ENCODE measurements at places on chromosomes 1 and 21. TPM values are rescaled to one million over a fixed set of nuclear protein-coding genes. Genes with fewer than 3 reads are reported as not detected.

PLA2G5 gene
- 19.3 TPM for total RNA-seq

SIM2 gene
- total RNA-seq = not detected

- no peaks in the 10 kb centered on the region for H3K27me3 ChIP-seq
- H3K4me3 ChIP-seq = no peak overlapping the region
- H3K36me3 ChIP-seq = no peaks in the 10 kb centered on the region
- DNase-seq = no peak
- no peaks in the 10 kb centered on the region for H3K4me1 ChIP-seq
Measured at GRCh38 chr21:41124641-41125201, 43.2 kb upstream of the BACE2 start.

DNA sequence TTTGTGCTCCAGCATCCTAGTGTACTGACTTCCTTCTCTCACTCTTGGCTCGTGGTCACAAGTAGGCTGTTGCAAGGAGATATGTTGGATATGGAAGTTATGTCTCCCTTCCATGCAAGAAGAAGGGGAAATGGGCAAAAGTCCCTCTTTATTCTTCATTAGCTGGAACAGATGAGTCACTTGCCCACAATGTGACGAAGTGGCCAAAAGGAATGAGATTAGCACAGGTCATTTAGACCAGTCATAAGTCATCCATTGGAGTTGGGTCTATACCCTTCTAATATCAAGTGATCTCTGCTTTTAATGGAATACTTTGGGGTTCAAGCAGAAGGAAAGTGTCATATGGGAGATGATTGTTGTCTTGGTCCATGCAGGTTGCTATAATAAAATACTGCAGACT is 91.2 kb upstream of the NGF start:
- no peaks in the 10 kb centered on the region for H3K36me3 ChIP-seq
- no peaks in the 10 kb centered on the region for H3K27me3 ChIP-seq
- DNase-seq = no peak
- H3K27ac ChIP-seq = no peak overlapping the region
- H3K4me1 ChIP-seq = peaks cover 4% of the 10 kb centered on the region
- H3K4me3 ChIP-seq = no peak overlapping the region

DNA sequence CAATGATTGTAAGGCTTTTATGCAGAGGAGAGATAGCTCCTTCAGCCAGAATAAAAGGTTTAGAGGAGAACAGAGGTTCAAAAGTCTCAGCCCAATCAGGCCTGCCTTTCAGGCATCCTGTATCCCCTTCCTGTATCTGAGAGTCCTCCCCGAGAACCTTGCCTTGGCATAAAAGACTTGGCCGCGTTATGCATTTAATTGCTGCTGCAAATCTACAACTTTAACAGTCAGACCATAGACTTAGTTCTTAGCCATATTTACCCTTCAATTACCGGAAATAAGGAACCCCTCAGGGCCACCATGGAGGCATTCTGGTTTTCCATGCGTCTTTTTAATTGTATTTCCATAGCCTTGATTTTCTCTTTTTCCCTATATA is 18.3 kb upstream of the HYI start:
- no peak for DNase-seq
- H3K4me1 ChIP-seq = no peaks in the 10 kb centered on the region
- H3K27ac ChIP-seq = no peak overlapping the region
- no peak overlapping the region for H3K4me3 ChIP-seq
- H3K27me3 ChIP-seq = no peaks in the 10 kb centered on the region

DNA sequence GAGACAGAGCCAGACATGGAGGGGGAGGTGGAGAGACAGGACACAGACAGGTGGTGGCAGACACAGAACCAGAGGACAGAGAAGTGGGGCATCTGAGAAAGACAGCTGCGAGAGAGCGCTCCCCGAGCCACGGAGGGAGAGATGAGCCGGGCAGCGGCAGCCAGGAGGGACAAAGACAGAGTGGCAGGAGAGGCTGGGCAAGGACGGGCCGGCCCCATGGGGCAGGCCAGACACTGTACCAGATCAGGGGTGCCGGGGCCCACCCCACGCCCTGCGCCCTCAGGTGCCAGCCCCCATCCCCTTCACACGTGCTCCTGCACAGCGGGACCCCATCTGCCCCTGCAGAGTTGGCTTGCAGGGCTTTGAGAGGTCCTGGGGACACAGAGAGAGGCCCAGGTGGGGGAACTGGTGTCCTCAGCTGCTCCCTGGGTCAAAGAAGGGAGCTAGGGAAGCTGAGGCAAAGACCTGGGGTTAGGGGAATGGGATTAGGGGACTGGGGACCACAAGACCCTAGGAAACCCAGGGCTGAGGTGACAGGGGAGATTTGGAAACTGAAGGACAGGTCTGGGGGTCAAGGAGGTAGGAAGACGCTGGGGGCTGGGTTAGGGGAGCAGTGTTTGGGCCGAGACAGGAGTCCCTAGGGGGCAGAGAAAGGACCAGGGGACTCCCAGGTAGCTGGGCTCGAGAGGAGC is 643 bp downstream of the FNDC5 start:
- H3K27ac ChIP-seq = no peak overlapping the region
- H3K4me1 ChIP-seq = peaks cover 4% of the 10 kb centered on the region
- H3K27me3 ChIP-seq = no peaks in the 10 kb centered on the region
- H3K36me3 ChIP-seq = no peaks in the 10 kb centered on the region
- DNase-seq = no peak

- no peak for DNase-seq
- no peak overlapping the region for H3K27ac ChIP-seq
- H3K4me3 ChIP-seq = no peak overlapping the region
- H3K4me1 ChIP-seq = no peaks in the 10 kb centered on the region
- H3K27me3 ChIP-seq = no peaks in the 10 kb centered on the region
Measured at GRCh38 chr1:175737451-175737850, 5.9 kb downstream of the TNR start.

- no peak for DNase-seq
- no peak overlapping the region for H3K4me3 ChIP-seq
- H3K36me3 ChIP-seq = no peaks in the 10 kb centered on the region
- H3K27ac ChIP-seq = no peak overlapping the region
- H3K27me3 ChIP-seq = no peaks in the 10 kb centered on the region
Measured at GRCh38 chr1:214678386-214678785, 75.4 kb downstream of the CENPF start.

- no peaks in the 10 kb centered on the region for H3K27me3 ChIP-seq
- no peak overlapping the region for H3K4me3 ChIP-seq
- H3K36me3 ChIP-seq = no peaks in the 10 kb centered on the region
- no peak for DNase-seq
Measured at GRCh38 chr1:236081546-236082227, 16.8 kb upstream of the NID1 start.

DNAJB4 gene
- 20.7 TPM for total RNA-seq

GRCh38 chr1:161096530-161096929 is 1.6 kb upstream of the KLHDC9 start:
- no peak for DNase-seq
- H3K27me3 ChIP-seq = no peaks in the 10 kb centered on the region
- peaks cover 8% of the 10 kb centered on the region for H3K4me1 ChIP-seq
- no peaks in the 10 kb centered on the region for H3K36me3 ChIP-seq

TACSTD2 gene
- total RNA-seq = 1.3 TPM

DNA sequence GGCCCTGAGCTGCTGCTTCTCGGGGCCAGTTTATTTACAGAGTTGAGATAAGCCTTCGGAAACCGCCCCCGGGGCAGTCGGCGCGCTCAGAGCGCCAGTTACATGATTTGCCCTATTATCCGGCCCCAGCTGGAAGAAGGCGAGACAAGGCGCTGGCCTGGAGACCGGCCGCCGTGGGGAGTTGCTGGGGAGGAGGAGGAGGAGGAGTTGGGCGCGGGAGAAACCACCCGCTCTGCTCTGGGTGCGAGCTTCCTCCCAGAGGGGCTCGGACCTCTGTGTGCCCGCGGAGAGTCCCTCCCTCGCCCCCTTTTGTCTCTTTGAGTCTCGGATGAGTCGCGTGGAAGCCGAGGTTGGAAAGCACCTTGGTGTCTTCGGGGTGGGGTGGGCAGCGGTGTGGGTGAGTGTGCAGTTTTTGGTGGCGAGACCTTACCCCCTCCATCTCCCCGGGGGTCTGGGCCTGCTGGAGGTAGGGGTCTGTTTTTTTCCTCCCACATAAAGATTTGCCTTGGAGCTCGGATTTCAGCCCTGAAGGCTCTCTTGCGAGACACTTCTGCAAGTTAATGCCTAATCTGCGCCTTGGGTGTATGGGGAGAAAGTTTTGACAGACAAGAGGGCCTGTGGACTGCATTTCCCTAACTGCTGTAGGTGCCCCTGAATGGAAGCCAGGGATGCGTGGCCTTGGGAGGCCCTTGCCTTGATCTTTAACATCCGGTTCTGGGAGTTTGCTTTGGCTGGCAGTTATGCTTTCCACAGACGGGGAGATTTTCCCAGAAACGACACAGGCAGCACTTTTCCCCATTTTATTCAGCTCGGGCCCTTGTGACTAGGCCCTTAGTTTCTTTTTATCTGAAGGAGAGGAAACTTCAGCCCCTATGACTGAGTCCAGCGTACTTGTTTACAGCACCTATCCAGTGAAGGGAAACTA is 80.0 kb downstream of the NDUFS5 start:
- H3K4me3 ChIP-seq = peak overlapping the region; percentile 81
- no peaks in the 10 kb centered on the region for H3K36me3 ChIP-seq
- H3K27me3 ChIP-seq = no peaks in the 10 kb centered on the region
- H3K4me1 ChIP-seq = peaks cover 17% of the 10 kb centered on the region

- no peaks in the 10 kb centered on the region for H3K27me3 ChIP-seq
- no peak overlapping the region for H3K4me3 ChIP-seq
- no peaks in the 10 kb centered on the region for H3K36me3 ChIP-seq
- peak overlapping the region; percentile 41 for H3K27ac ChIP-seq
- H3K4me1 ChIP-seq = peaks cover 24% of the 10 kb centered on the region
Measured at GRCh38 chr21:44957901-44958451, 18.1 kb downstream of the SLX9 start.

C4BPA gene
- total RNA-seq = 0.40 TPM

DNA sequence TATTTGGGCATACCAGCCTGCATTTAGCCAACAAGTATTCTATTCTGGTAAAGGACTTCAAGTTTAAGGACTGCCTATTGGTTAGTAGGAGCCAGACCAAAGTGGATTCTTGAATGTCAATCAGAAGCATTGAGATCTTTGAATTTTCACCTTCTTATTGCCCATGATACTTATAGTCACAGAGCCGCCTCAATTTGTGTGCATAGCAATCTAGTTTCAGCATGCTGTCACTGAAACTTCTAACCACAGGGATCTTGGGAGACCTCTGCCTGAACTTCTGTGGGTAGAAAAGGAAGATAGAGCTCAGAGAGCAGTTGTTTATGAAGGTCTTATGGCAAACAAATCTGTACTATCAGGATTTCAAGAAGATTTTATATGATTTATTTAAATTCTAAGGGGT is 501.4 kb upstream of the USP24 start:
- no peaks in the 10 kb centered on the region for H3K36me3 ChIP-seq
- DNase-seq = no peak
- no peak overlapping the region for H3K4me3 ChIP-seq

DNA sequence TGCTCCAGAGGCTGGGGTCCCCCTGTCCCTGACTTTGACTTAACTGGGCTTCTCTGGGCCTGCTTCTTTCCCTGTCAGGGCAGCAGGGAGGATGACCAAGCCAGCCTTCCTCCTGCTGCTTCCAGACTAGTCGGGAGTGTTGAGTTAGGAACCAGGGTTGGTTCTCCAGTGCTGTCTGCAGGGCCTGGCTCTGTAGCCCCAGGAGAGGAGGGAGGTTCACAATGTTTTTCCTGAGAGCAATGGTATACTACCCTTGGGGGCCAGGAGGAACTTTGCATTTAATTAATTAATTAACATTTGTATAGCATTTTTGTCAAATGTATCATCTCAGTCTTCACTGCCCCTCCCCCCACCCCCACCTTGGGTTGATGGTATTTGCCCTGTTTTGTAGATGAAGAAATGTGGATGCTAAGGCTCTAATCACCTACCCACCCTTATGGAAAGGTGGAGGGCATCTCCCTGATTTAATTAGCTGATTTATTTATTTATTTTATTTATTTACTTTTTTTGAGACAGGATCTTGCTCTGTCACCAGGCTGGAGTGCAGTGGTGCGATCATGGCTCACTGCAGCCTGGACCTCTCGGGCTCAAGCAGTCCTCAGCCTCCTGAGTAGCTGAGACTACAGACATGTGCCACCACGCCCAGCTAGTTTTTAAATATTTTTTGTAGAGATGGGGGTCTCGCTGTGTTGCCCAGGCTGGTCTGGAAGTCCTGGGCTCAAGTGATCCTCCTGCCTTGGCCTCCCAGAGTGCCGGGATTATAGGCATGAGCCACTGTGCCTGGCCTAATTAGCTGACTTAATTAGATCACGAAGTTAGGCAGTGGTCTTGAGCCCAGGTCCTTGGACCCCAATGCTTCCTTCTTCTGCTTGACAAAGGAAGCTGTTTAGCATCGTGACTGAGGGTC is 6.6 kb downstream of the H6PD start:
- H3K4me1 ChIP-seq = peaks cover 48% of the 10 kb centered on the region
- DNase-seq = peak; percentile 36
- H3K36me3 ChIP-seq = no peaks in the 10 kb centered on the region

DNA sequence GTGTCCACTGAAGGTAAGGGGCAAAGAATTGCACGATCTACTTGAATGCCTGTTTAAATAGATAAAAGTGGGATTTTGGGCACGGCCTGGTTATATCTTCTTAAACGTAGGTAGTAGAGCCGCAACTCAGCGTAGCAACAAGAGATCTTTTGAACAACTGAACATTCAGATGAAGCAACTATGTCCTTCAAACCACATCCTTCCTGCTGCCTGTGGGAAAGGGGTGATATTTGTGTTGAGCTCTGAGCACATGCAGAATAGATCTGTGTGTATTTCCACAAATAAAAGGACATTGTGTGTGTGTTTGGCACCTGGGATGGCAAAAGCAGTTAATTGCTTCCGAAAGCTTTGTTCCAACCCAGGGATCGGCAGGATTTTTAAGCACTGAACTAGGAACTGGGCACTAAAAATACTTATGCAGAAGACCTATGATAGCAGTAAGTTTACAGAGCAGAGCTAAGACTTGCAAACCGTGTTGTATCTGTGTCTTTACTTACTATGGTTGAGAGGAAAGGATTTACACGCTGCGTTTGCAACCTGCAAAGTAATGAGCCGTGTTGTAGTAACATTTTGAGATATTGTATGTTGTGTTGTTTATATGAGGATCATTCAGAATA is 333.4 kb downstream of the CHRM3 start:
- no peak overlapping the region for H3K4me3 ChIP-seq
- H3K4me1 ChIP-seq = no peaks in the 10 kb centered on the region
- no peak for DNase-seq

GRCh38 chr1:15016001-15016400 is 137.5 kb upstream of the TMEM51 start:
- DNase-seq = no peak
- peaks cover under 1% of the 10 kb centered on the region for H3K4me1 ChIP-seq
- no peak overlapping the region for H3K4me3 ChIP-seq
- no peaks in the 10 kb centered on the region for H3K36me3 ChIP-seq
- H3K27ac ChIP-seq = no peak overlapping the region

CYP4A22 gene
- not detected for total RNA-seq

DNA sequence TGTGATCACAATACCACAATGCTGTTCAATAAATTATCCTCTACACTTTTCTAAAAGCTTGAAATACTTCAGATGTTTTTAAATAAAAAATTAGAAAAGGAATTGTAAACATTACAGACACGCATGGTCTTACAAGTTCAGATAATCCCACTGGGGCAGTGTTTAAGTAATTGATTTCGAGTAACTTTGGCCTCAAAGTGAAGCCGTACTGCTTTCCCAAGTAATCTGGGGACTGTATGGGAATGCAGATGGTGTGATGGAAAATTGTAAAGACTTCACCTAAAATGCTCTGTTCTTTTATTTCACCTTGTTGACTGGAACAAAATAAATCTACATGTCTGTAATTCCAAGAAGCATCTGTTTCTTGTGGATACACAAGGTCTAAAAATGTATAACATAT is 401.7 kb upstream of the LYPLAL1 start:
- no peaks in the 10 kb centered on the region for H3K36me3 ChIP-seq
- DNase-seq = no peak
- no peaks in the 10 kb centered on the region for H3K4me1 ChIP-seq

- H3K36me3 ChIP-seq = no peaks in the 10 kb centered on the region
- no peaks in the 10 kb centered on the region for H3K27me3 ChIP-seq
- DNase-seq = no peak
- H3K27ac ChIP-seq = no peak overlapping the region
Measured at GRCh38 chr1:19739628-19740027, 60.1 kb downstream of the TMCO4 start.
